ENCODE measurements at places on chromosomes 1 and 21.
A peak's percentile ranks its signal among the peaks of the same experiment; 100 is the strongest.

GRCh38 chr1:7587773-7588456, 183.2 kb upstream of the VAMP3 start:
- DNase-seq, result no peak

GRCh38 chr1:160161965-160162705, 10.7 kb downstream of the ATP1A4 start:
- no peak for DNase-seq

- DNase-seq, result peak; percentile 79
Measured at GRCh38 chr1:183633676-183634343, 1.8 kb downstream of the ARPC5 start.

- no peak for DNase-seq
Measured at GRCh38 chr21:16285605-16286126, 555.9 kb downstream of the USP25 start.

GRCh38 chr1:160577671-160578070, 1.6 kb downstream of the CD84 start:
- no peak for DNase-seq

DNA sequence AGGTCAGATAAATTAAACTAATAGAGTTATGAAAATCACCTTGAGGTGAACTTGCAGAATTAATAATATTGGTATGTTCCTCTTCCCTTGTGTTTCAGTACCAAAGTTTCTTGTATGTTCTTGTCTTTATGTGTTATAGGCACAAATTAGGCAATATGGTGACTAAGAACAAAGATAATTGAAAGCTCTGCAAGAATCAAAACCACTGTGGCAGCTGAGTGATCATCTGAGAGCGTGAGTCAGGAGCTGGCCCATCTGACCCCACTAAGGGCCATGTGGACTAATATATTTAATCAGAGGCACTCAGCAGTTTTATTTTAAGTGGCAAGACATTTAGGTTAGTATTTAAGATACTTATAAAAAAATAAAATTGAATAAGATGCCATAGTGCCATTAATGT, 12.8 kb upstream of the CASQ2 start:
- no peak for DNase-seq

DNA sequence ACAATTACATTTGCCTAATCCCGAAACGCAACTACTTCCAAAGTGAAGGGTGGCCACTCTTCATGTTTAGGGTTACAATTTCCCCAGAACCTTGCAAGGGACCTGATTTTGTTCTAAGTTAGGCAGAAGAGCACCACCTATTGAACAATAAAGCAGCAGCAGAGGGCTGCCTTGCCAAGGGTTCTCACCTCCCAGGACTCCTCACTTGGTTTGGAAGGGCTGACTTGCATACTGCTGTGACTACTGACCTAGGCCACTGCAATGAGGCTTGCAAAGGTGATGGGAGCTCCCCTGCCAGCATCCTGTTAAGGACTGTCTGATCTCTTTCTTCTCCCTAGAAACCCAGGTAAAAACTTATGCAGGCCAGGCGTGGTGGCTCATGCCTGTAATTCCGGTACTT, 14.2 kb downstream of the MTOR start:
- DNase-seq, result no peak
